Stimulated activated CD8-positive, alpha-beta memory T cell treated with anti-CD3 and anti-CD28 coated beads, Interleukin-12 subunit alpha, Interleukin-12 subunit beta, amount 100 ng/mL, for 1 hour (primary cell): ENCODE measurements at places on chromosomes 12 and 14.

DNA sequence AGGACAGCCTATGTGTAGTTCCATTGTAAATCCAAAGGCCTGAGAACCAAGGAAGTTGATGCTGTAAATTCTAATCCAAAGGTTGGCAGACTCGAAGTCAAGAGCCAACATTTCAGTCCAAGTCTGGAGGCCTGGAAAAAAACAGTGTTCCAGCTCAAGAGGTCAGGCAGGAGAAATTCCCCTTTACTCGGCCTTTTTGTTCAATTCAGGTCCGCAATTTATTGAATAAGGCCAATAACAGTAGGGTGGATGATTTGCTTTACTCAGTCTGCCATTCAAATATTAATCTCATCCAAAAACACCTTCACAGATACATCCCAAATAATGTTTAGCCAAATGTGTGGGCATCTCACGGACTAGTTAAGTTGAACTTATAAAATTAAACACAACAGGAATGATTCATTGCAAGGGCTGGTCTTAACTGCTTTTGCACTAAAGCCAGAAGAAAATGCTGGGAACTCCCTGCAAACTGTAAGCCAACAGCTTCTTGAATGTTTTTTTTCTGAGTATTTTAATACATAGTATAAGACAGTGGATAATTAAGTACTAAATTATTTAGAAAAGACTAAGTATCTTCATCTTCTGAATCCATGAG lies 197.4 kb upstream of the GARIN6 start:
- no peak for DNase-seq

DNA sequence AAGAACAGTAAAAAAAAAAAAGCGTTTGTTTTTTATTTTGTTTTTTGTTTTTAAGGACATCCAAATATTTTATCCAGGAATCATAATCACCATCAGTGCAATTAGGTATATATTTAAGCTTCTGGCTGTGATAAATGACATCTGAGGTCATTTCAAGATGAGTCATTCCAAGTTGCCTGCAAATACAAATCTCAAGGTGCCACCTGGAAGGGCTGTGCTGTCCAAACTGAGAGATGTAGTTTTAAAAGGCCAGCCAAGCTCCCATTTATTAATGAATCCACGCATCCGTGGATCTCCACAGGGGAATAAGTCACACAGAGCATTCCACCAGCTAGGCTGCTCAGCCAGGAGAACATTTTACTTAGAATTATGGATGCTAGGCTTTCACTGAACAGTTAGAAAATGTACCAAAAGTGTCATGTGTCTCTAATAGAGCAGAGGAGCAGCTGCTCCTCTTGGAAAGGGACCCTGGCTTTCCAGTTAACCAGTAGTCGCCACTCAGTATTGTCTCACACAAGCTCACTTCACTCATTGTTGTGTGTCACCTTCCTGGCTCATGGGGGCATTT lies 1151.4 kb upstream of the TMEM132C start:
- no peak for DNase-seq

GRCh38 chr12:3892631-3893030 lies 19.4 kb upstream of the PARP11 start:
- DNase-seq: no peak

DNA sequence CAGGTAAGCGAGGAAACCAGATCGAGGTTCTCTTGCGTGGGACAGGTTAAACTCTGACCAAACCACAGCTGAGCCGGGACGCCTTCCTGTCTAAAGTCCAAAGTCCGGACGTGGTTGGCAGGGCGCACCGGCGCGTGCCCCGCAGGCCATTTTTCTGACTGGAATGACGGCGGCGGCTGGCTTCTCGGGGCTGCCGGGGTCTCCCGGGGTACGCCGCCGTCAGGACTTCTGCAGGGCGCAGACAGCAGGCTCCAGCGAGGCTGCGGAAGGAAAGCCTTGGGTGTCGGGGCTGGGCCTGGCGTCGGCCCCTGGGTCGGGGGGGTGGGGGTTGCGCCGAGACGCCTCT lies 32.8 kb downstream of the MIA2 start:
- peak; percentile 7 for DNase-seq

- DNase-seq: no peak
Observed at GRCh38 chr14:66056926-66057552, 429.1 kb upstream of the CCDC196 start.

DNA sequence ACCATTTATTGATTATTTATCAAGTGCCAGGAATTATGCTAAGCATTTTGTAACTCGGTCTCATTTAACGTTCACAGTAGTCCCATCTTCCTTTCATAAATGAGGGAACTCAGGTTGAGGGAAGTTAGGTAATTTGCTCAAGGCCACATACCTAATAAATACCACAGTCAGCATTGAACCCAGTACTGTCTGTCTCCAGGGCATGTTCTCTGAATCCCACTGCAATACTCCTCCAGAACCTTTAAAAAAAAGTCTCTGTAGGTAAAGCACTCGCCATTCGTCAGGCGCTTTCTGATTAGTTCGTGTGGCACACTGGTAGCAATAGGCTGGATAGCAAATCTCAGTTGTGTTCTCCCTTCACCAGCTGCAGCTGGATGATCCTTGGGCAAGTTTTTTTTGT lies 14.3 kb downstream of the SLC17A8 start:
- DNase-seq: no peak

DNA sequence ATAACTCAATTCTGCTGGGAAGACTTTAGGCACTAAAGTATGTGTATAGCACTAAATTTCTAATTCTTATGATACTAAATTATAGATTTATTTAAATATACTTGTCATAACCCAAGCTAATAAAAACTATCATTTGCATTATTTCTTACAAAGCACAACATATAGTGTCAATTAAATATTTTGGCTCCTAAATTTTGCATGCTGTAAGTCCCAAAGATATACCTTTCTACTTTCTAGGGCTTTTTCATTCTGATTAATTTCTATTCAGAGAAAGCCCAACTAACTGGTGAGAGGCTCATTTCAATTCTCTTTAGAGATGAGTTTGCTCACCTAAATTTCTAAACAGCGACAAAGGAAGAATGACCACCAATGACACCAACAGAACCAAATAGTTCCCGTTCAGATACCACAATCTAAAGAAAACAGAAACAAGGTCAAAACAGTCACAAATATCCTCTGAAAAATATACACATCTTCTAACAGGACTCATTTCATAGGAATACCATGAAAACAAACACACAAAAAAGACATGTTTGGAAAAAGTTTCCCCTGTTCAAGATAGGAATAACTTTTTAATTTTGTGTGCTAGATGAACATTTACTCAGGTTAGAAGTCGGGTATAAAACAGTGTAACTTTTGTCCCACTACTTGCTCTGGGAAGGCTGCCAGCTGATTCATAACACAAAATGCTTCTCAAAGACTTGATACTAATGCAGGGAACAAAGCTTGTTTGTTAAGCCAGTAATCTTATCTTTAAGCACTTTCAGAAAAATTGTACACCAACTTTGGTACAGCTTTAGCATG lies 7.6 kb downstream of the SLC38A2 start:
- DNase-seq: no peak

- no peak for DNase-seq
Observed at GRCh38 chr12:109387425-109388166, 39.9 kb downstream of the MYO1H start.

DNA sequence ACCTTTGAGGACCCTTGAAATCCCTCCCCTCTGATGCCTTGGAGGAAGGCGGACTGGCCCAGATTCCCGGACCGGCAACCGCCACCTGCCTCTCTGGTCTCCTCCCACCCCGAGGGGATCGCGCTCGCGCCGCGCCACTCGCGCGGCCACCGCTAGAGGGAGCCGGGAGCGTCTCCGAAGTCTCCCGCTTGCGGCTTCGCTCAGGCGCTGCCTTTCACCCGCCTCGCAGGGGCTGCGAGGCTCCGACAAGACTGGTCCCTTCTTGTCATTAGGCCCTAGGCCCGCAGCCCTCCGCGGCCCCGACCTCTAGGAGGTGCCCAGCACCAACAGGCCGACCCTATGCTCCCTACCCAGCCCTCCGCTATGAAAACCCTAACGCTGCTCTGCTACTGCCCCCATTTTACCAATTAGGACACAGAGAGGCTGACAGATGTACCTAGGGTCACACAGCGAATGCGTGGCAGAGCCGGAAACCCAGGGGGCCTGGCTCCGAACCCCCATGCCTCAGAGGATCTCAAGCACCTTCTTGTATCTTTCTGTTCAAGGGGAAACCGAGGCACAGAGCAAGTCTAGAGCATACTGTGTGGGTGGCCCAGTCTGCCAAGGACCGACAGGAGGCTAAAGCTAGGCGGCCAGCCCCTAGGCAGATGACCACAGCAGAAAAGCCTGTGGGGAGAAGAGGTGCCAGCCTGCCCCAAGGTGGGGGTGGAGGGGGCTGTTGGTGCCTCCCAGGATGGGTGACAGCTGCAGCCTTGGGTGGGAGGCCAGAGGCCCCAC lies 21.4 kb upstream of the VSX2 start:
- peak; percentile 51 for DNase-seq

GRCh38 chr14:101199028-101199770 lies 295.7 kb upstream of the RTL1 start:
- no peak for DNase-seq

GRCh38 chr14:76450476-76450875 lies 74.5 kb downstream of the ESRRB start:
- no peak for DNase-seq

GRCh38 chr12:46386877-46387629 lies 14.5 kb upstream of the SLC38A2 start:
- no peak for DNase-seq

- no peak for DNase-seq
Observed at GRCh38 chr14:24116128-24116814, 1.5 kb upstream of the NRL start.
